ENCODE measurements at places on chromosomes 3 and 15.

DNA sequence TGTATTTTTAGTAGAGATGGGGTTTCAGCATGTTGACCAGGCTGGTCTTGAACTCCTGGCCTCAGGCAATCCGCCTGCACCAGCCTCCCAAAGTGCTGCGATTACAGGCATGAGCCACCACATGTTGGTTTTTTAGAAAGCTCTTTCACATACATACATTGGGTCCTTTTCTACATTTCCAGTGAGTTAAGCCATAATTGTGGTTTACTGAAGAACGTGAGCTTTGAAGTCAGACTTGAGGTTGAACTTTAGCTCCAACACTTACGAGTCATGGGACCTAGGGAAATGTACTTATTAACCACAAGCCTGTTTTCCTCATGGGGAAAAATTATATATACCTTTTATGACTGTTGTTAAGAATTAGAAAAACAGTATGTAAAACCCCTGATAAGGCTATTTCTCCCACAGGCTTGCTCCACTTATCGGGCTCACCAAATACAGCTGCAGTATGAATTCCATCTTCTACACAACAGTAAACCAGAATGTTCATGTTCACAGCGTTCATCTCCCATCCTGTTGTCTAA, 39.0 kb downstream of the GPR160 start:
- DNase-seq = peak; percentile 45

GRCh38 chr3:60076331-60076730, 1026.5 kb upstream of the CFAP20DC start:
- DNase-seq = no peak

GRCh38 chr3:148756311-148756710, 58.6 kb downstream of the AGTR1 start:
- DNase-seq = no peak

DNA sequence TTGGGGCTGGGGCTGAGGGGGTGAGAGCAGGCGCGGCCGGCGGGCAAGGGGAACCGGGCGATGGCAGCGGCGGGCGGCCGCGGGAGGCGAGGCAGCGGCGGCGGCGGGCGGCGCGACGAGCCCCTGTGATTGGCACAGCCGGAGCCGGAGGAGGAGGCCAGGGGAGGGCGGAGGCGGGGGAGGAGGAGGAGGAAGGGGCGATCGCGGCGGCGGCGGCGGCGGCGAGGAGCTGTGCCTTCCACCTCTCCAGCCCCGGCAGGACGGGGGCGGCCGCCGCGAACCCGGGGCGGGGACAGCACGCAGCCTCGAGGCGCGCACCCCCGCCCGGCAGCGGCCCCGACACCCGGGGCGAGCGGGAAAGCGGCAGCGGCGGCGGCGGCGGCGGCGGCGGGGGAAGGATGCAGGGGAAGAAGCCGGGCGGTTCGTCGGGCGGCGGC, at the start of gene SLCO3A1:
TSS of gene SLCO3A1 (plus strand) at position 198 of the 437 bp plus-strand sequence.
- peak; percentile 45 for DNase-seq

DNA sequence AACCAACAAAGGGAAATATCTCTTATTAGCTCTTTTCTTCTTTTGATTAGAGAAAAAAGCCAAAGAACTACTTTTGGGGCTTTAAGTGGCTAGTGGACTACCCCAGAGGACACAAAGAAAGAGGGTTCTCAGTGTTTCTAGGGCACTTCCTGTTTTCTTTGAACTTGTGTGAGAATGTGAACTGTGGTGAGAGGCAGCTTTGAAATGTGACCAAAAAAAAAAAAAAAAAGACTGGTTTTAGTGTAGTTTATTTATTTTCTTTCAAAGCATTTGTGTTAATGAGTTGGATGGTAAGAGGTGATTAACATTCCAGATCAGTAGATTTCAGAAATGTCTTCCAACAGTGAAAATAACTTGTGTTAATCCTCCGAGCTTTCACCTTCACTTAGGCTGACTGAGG, 32.4 kb downstream of the SELENOT start:
- no peak for DNase-seq

DNA sequence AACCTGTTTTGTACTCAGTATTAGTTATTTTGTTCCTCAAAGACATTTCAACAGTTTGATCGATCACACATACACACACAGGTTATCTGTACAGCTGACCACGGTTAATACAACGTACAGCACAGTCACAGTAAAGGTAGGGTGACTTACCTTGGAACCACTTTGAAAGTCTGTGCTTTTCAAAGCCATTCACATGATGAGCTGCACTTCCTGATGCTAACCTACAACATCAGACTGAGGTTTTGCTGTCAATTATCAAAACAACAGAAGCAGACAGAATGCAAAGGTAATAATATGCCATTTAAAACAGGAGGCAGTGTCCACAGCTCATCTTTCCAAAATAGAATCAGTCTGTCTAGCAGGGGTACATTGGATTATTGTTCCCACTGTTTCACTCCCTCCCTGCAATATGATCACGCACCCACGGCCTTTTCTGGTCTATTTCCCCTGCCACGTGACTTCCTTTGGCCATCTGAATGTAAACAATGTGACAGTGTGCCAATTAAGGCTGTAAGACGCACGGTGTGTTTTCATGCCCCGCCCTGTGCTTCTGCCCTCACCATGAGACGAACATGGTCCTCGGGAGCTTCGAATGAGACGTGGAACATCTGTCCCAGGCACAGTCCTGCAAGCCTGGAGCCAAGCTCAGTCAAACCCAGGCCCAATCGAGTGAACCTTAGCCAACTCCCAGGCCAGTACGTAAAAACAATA, 102.4 kb downstream of the FMN1 start:
- DNase-seq = no peak

DNA sequence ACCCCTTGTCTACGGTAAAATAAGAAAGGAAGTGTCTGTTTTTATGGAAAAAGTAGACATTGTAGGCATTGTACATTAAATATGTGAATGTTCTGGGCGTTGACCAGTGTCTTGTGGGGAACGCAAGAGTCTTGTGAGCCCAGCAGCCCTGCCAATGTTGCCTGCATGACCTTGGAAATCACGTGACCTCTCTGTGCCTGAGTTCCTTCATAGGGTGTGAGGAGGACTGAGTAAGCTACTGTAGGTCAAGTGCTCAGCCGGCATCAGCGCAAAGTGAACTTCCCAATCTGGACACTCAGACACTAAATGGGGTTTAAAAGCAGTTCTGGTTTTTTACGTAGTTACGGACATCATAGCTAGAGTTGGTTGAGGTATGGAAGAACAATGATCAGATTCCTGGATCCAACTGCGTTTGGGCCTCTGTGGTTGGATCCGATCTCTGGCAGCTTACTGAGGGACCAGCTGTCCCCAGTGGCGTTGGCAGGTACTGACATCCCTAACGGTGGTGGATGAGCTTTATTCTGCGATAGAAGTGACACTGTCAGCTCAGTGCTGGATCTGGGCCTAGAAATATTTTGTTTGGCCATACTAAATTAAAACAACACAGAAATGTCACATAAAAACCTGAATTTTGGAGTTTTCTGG, 63.8 kb downstream of the SPSB4 start:
- DNase-seq = no peak

All from fibroblast of the aortic adventitia (primary cell).